ENCODE measurements at places on chromosomes 1 and 21.

- no peak for DNase-seq
These were observed 13.3 kb upstream of the TP53BP2 start for GRCh38 chr1:223859058-223859457.

GRCh38 chr1:4594286-4594991, 60.0 kb upstream of the AJAP1 start:
- DNase-seq: no peak

GRCh38 chr21:34630536-34631143, 15.7 kb upstream of the RCAN1 start:
- peak; percentile 19 for DNase-seq

- DNase-seq: no peak
These were observed 124.8 kb downstream of the RIPK4 start for GRCh38 chr21:41641821-41642701.

DNA sequence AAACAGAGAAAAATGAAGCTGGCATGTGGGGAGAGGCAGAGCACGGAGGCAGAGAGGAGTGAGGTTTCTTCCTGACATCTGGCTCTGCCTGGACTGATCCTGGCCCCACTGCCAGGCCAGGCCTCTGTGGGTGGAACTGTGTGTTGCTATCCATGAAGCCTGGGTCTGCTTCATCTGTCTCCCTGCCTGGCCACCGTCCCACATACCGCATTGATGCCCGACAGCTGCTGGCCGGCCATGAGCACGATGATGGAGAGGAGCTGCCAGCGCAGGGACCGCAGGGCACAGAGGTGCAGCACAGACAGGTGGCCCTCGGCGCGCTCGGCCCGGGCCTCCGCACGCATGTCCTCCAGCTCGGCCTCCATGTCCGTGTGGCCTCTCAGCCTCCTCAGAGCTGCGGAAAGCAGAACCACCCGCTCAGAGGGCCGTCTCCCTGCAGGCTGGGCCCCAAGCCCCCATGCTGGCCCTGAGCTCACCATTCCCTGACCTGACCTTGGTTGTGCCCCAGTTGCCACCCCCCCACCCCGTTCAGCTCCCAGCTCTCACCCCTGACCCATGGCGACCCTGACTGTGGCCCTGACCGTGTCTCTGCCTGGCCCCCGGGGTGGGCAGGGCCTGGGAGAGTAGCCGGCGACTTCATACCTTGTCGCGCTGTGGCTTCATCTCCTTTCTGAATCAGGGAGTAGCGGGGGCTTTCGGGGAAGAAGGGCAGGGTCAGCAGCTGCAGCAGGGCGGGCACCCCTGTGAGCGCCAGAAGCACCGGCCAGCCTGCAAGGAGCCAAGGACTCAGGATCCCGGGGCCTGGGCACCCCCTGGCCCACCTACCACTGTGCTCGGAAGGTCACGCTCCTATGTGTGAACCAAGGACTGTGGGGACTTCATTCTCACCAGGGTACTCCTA, 11.5 kb downstream of the SLC2A7 start:
- DNase-seq: no peak

DNA sequence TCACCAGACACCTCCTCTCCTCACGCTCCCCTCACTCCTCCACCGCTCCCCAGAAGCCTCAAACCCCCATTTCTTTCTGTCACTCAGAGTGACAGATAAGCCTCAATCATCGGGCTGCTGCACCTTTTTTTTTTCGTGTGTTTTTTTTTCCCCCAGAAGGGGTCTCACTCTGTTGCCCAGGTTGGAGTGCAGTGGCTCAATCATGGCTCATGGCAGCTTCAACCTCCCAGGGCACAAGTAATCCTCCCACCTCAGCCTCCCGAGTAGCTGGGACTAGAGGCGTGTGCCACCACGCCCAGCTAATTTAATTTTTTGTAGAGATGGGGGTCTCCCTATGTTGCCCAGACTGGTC, 1.2 kb upstream of the TMPRSS2 start:
- no peak for DNase-seq

GRCh38 chr21:29295066-29295650, 3.6 kb upstream of the BACH1 start:
- DNase-seq: no peak

GRCh38 chr21:41961753-41962152, 7.9 kb upstream of the C2CD2 start:
- DNase-seq: no peak

DNA sequence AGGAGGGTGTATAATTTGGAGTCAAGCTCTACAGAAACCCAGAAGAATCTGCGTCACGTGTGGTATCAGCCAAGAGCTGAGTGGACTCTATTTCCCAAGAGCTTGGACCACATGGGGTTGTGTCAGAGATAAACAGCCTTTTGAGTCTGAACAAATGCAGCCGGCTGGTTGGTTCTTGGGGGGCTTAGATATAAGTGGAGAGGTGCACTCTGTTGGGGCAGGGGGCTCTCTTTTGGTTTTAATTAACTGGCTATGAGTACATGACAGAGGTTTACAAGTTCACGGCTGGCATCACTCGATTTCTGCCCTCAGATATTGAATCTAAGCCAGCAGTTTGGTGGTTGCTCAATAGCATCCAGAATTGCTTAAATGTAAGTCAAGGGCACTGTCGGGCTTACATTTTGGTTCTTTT, 501 bp upstream of the MRAP start:
- DNase-seq: no peak

DNA sequence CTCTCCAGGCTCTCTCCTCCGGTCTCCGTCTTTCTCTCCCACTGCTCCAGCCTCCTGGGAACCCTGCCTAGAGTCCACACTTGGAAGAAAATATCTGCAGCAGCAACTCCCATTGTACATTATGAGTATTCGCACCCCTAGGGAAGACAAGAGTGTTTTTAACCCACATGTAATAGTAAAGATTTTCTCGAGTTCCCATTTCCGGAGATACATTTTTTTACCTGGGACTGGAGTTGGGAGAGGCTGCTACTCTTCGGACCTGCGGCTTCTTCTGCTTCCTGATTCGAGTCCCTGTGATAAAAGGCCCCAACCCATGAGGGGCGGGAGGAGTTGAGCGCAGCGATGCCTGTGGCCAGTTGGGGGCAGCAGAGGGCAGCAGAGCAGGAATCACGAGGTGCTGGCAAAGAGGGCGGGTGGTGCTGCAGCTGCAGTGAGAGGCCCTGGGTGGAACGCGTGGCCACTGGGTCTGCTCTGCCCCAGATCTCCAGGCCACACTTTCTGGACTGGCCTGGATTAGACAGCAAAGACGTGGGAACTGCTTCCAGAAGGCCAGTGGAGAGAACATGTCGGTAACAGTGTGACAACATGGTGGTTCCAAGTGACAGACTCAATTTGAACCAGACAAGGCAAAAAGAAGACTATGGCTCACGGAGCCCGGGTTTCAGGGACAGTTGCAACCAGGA, 221.0 kb upstream of the CSF3R start:
- DNase-seq: peak; percentile 89

DNA sequence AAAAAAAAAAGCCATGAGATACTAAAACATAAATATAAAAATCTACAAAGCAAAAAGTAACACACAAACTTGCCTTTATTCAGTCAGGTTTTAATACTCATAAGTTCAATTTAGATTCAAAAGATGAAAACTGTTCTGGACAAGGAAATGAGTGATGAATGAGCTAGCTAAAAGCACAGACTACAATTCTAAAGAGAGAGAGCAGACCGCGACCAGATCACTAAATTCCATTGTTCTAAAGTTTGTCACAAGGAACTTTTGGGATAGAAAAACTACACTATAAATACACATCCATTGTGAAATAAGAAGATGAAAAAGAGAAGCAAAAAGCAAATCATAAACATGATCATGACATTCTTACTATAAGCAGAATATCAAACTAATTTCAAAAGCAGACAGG, 1.7 kb downstream of the ODF2L start:
- DNase-seq: no peak

- no peak for DNase-seq
These were observed 221.3 kb downstream of the MRPL39 start for GRCh38 chr21:25385911-25386474.

DNA sequence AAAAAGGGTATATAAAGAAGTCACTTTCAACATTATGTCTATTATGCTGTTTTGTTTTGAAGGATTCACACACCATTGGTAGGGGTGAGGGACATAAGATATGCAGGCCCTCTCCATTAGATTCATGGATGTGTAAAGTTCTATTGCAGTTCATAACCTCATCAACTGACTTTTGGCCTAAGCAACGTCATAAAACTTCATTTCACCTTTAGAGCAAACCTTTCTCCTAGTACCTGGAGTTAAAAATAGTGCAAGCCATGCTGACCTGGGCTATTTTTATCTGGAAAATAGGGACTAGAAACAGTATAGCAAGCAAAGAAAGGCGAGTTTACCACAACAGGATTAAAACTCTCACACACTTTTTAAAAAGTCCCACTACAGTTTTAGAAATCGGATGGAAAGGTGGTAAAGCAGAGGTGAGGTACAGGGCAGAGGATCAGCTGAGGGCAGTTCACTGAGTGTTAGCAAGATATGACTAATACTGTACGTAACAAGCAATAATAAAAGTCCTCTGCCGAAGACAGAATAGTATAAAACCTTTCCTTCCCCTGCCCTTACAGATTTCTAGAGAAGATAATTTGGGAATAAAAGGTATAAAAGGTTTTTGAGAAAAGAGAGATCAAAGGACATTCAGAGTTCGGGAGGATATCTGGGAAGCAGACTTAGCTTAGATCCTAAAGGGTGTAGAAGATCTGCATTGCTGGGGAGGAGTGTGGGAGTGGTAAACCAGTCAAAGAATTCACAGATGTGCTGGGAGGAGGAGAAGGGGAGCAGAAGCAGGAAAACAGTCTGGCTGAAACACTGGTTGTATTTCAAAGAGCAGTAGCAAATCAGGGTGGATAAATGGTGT, 14.3 kb downstream of the EGLN1 start:
- no peak for DNase-seq

DNA sequence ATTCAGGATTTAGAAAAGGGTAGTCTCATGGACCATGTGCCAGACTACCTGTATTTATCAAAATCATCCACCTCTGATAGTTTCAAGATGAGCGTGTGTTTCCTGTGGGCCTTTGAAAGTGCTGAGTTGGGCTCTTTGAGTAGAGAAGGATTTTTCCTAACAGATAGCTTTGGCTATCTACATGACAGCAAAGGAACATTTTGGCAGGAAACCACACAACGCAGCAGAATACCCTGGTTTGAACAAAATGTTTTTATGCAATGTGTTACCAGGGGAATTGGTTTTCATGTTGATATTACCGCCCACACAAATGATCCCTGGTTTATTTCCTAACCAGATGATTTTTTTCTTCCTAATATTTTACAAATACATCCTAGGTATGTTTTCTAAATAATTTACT, 431.4 kb downstream of the NEGR1 start:
- DNase-seq: no peak

DNA sequence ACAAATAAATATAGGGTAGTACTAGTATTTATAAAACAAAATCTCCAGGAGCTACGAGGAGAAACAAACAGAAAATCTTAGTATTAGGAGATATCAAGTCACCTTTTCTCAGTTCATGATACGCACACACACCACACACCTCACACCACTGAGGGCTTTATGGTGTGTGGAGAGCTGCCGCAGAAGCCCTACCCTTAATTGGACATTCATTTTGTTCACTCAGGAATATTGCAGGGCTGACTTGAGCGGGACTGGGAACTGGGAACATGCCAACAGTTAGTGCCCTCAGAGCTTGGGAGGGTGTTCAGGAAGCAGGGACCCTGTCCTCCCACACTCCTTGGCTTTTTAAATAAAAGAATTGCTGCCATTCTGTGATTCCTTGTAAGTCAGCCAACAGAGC, 386.8 kb downstream of the RYR2 start:
- no peak for DNase-seq

DNA sequence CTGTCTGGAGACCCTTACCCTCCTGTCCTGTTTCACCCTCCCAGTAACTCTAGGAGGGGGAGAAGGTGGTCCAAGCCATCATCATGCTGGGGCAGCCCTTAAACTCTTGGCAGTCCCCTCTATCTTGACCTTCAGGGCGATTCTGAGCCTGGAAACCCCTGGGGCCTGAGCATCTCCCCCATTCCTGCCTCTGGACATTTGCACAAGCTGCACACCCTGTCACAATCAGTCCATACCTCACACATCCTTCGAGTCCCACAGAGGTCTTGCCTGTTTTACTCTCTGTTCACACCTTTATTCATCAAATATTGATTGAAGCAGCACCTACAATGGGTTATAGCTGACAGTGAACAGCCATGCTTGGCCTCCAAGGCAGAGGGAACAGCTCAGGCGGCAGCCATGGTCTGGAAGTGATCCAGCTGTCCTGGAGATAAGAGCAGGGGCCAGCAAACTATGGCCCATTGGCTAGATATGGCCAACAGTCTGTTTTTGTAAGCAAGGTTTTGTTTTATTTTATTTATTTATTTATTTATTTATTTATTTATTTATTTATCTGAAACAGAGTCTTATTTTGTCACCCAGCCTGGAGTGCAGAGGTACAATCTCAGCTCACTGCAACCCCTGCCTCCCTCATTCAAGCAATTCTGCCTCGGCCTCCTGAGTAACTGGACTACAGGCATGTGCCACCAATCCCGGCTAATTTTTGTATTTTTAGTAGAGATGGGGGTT, 7.1 kb upstream of the FAM131C start:
- DNase-seq: no peak

DNA sequence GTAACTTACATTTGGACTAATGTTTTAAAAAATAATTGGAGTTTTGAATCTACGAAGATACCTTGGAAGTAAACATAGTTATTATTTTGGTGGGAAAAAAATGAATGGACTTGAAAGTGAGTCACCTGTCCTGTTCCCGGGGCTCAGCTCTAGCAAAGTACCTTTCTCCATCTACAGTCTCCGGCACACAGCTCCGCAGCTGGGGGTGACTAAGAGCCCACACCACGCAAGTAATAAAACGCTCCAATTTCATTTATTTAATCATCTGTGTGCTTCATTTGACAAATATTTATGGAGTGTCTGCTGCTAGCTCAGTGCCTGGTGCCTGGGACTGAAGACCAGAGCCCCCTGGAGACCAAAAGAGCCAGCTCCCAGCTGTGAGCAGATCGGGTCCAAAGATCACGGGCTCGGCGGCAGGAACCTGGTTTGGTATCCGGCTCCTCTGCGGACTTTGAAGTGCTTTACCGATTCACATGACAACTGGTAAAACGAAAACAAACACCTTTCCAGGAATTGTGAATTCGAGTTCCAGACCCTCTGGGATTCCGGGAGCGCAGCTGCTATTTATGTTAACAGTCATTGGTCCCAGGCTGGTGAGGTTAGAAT, 1.7 kb upstream of the RIPK4 start:
- DNase-seq: no peak

- DNase-seq: no peak
These were observed 1.8 kb upstream of the HSD11B1 start for GRCh38 chr1:209702832-209703231.

GRCh38 chr1:233238884-233239431, 56.6 kb downstream of the PCNX2 start:
- no peak for DNase-seq

GRCh38 chr1:96292141-96292540, 429.4 kb upstream of the PTBP2 start:
- DNase-seq: no peak

GRCh38 chr1:212432661-212433576, at the start of gene NENF:
Gene NENF, plus strand, starts transcription at chr1:212432920. Its CDS starts 24 bp downstream, at chr1:212432944.
- DNase-seq: peak; percentile 54

DNA sequence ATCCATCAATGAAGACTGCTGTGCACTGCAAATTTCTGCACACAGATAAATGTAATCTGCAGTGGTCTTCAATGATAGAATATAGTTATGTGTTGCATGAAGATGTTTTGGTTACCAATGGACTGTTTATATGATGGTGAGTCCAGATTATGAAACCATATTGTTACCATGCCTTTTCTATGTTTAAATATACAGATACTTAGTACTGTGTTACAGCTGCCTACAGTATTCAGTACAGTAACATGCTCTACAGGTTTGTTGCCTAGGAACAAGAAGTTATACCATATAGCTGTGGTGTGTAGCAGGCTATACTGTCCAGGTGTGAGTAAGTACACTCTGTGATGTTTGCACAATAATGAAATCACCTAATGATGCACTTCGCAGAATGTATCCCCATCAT, 40.8 kb downstream of the SORT1 start:
- DNase-seq: no peak
